OCI-LY7 (cell line): ENCODE measurements at places on chromosomes 16 and 17.
A peak's percentile ranks its signal among the peaks of the same experiment; 100 is the strongest.

- no peak for DNase-seq
These were observed 58.2 kb upstream of the HS3ST4 start for GRCh38 chr16:25633549-25633948.

DNA sequence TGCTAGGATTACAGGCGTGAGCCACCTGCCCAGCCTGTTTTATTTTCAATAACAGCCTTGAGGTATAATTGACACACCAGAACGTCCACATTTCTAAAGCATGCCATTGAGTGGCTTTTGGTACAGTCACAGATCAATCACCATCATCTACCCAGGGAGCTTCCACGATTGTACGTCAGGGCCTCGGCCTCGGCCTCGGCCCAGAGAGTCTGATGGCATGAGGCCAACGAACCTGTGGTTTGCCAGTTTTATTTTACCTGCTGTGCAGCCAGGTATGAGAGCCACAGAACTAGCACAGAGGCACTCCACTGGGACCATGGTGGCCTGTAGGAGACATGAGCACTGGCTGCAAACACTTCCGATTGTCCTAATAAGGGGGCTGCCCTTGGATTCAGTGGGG is 8.3 kb downstream of the UBALD1 start:
- DNase-seq: no peak

GRCh38 chr16:17343728-17344127 is 127.0 kb downstream of the XYLT1 start:
- DNase-seq: no peak

DNA sequence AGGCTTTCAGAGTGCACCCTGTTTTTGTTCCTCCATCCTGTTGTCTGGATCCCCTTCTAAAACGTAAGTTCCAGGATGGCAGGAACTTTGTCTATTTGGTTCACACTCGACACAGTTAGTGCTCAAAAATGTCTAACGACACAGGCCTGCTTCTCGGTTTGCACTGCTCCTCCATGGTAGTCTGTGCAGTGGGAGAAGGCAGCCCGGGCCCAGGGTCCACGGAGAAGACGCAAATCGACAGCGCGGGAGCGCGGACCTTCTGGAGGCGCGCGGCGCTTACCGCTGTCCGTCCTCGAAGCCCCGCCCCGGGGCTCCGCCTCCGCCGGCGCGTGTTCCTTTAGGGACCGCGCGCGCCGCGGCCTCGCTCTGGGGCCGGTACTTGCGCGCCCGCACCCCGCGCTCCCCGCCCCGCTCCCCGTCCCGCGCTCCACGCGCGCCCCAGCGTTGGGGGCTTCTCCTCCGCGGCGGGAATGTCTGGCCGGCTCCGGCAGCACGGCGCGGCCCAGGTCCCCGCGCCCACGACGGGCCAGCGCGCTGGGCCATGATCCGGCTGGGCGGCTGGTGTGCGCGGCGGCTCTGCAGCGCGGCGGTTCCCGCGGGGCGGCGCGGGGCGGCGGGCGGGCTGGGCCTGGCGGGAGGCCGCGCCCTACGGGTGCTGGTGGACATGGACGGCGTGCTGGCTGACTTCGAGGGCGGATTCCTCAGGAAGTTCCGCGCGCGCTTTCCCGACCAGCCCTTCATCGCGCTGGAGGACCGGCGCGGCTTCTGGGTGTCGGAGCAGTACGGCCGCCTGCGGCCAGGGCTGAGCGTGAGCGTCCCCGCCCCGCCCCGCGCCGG is at the start of gene NT5M:
Gene NT5M, plus strand, starts transcription at position 364 of the 837 bp plus-strand sequence. Its CDS starts 178 bp downstream, at position 542.
- peak; percentile 85 for DNase-seq

DNA sequence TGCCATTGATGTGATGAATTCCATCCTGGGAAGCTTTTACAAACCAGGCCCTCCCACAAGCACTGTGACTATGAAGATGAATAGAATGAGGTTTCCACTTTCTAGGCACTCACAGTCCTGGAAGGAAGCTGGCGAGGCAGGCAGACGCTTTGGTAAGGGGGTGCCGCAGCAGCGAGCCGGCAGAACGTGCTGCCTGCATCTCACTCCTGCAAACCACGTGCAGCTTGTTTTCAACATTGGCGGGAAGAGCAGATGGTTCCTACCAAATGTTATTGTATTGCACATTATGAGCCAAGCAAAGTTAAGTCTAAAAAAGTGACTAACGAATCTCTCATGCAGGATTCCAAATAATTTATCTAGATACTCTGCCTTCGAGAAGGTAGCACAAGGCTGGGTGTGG is 3.7 kb upstream of the DNAI2 start:
- no peak for DNase-seq

DNA sequence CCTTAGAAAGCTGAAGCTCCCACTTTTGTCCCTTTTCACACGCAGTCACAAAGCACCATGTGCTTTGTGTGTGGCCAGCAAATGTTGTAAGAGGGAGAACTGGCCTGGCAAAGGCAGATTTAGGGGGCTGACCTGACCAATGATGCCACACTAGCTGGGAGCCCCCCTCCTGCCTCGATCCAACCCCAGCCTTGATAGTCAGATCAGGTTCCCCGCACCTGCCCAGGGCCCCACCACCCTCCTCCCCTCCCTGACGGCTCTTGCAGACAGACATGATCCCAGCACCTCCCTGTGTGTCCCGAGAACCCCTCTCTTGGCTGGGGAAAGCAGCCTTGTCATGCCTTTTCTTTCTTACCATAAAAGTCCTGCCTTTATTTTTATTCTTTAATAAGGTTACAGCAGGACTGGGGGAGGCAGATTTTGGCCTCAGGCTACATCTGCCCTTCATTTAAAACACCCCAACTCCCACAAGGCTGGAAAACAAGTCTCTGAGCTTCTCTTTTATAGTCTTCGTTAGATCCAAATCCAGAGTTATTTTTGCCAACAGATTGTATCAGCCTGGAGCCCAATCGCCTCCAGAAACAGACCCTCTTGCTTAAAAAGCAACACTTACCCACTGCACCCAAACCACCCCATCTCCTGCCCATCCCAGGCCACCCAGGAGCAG is 201.8 kb upstream of the CDH5 start:
- no peak for DNase-seq
